ENCODE measurements at places on chromosomes 6 and 20.
A peak's percentile ranks its signal among the peaks of the same experiment; 100 is the strongest.

- DNase-seq: no peak
Measured at GRCh38 chr6:2165286-2165685, 80.1 kb downstream of the GMDS start.

- peak; percentile 14 for DNase-seq
Measured at GRCh38 chr20:47606983-47607613, 105.4 kb downstream of the NCOA3 start.

GRCh38 chr6:100512203-100512862, 47.6 kb upstream of the SIM1 start:
- peak; percentile 56 for DNase-seq

GRCh38 chr6:125558907-125559306, 190.5 kb upstream of the HEY2 start:
- DNase-seq: no peak

DNA sequence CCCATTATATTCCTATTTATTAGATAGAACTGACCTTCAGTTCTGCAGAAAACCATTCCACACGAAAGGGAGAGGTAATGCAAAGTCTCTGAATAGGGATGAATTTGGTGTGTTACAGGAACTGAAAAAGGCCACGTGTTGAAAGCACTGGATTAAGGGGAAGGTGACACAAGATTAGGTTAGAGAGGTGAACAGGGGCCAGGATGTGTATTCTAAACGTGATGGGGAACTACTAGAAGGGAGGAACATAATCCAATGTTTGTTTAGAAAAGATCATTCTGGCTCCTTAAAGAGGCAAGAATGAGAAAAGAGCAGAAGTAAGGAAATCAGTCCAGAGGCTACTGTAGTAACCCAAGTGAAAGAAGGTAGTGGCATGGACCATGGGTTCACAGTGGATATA, 6.3 kb upstream of the ZKSCAN8 start:
- no peak for DNase-seq

- DNase-seq: no peak
Measured at GRCh38 chr20:62129731-62130531, 7.7 kb downstream of the LSM14B start.

DNA sequence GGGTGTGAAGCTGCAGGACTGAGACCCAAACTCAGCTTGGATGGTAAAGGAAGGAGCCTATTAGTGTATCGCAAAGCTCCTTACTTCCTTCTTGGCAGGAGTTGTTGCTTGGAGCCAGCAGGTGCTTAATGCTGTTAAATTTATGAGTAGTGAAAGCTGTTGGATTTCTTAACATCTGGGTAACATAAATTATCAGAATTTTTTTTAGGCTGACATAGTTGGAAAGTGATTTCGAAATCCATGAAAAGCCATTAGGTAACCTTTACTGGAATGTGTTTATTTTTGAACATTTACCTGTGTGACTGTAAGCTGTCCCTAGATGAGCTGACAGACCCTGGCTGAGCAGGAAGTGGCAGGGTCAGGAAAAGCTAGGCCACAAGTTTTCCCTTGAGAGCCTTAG, 470.4 kb upstream of the SLC35B3 start:
- no peak for DNase-seq

DNA sequence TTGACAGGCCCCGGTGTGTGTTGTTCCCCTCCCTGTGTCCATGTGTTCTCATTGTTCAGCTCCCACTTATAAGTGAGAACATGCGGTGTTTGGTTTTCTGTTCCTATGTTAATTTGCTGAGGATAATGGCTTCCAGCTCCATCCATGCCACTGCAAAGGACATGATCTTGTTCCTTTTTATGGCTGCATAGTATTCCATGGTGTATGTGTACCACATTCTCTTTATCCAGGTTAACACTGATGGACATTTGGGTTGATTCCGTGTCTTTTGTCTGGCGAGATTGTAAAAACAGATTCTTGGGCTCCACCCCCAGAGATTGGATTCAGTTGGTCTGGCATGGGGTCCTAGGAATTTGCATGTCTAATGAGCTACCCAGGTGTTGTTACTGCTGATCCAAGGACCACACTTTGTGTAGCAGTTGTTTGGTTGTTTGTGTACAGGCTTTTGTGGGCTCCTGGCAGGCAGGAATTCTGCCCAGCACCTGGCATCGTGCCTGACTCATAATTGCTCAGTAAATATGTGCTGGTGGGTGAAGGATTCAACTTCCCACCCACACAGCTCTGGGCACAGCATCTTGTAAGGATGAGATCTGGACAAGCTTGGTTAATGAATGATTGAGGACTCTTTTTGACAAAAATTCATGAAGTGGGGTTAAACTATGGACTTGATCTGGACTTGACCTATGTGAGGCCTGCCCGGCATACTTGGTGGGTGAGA, 5.2 kb downstream of the TOX2 start:
- no peak for DNase-seq

DNA sequence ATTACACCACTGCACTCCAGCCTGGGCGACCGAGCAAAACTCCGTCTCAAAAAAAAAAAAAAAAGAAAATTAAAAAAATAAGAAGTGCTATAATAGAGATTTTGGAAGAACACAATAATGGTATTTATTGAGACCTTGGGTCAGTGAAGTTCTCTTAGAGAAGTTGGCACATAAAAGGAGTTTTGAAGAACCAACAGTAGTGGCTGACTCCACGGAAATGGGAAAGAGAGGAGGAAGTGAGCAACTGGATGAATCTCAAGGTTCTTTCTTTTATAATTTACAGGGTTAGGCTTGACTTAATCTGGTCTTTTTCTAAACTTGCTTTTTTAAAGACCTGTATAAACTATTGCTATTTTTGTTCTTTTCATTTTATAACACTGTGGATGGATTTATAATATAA, 52.8 kb downstream of the TOMM6 start:
- no peak for DNase-seq

GRCh38 chr6:169545982-169546381, 155.8 kb downstream of the WDR27 start:
- no peak for DNase-seq

DNA sequence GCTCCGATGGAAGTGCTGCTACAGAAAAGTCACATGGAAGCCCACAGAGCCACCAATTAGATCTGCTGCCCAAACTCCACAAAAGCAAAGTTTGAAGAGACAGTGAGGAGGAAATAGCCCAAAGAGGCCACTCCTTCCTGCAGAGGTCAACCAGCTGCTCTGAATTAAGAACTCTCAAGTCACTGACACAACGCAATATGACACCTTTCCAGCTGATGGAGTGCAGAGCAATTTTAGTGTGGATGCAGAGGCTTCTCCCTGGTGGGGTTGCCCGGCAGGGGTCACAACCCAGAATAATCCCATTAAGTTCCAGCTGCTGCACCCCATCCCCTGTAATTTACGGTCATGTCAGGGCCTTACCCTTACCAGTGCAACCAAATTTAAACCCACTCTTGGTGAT, 361.9 kb upstream of the JARID2 start:
- DNase-seq: no peak

GRCh38 chr20:35511814-35512420, 17.5 kb downstream of the C20orf173 start:
- DNase-seq: no peak

DNA sequence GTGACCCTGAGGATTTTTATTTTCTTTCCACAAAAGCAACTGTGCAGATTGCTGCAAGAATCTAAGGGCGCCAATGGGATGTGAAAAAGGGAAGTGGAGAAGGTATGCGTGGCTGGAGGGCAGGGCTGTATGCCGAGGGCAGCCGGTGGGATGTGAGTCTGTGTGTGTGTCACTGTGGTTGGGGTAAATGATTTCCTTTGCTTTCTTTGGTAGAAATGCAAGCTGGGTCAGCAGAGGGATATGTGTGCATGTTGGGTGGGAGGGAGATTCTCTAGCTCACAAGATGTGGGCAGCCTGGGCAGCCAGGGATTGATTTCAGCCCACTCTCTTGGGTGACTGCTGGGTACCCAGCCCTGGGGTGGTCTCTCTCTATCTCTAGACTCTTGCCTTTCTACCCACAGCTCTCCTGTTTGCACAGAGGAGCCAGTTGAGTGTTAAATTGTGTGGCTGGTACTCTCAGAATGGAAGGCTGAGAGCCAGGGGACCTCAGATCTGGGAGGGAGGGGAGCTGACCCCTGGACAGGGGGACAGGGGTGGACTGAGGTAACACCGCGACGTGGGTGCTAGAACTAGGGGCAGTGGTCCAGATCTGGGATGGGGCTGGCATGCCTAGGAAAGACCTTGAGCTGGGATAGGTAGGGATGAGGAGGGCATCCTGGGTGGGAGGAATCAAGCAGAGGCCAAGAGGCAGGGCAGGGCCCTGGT, 136.8 kb upstream of the RNF24 start:
- no peak for DNase-seq

All from skeletal muscle cell (primary cell).